ENCODE measurements at places on chromosomes 2 and 18.

DNA sequence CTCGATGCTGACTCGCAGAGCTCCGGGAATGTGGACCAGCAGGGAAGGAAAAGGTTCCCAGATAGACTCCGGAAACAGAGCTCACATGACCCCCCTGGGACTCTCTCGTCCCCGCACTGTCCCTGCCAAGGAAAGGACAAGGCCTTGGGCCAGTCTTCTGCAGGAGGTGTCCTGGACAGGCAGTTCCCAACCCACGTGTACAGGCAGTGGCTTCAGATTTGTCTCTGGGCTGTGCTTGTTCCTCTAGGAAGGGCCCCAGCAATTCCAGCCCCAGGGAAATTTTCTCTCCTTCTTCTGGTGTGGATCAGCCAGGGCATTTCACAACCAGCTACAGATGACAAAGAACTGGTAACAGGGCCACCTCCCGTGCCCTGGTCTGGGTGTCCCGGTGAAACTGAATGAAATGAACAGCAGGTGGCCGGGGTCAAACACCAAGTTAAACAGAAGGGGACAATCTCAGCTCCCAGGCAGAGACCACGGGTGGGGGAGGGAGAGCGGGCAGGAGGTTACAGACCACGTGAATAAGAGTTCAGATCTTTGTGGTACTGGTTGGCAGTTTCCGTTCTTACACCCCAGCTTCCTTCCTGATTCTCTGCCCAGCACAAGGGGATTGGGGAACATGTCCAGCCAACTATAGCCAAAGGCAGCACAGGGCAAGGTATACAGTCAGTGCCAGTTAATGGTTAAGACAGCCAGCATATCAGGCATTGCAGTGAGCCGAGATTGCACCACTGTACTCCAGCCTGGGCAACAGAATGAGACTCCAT lies 52.2 kb upstream of the CAB39 start:
- peak; percentile 60 for DNase-seq

DNA sequence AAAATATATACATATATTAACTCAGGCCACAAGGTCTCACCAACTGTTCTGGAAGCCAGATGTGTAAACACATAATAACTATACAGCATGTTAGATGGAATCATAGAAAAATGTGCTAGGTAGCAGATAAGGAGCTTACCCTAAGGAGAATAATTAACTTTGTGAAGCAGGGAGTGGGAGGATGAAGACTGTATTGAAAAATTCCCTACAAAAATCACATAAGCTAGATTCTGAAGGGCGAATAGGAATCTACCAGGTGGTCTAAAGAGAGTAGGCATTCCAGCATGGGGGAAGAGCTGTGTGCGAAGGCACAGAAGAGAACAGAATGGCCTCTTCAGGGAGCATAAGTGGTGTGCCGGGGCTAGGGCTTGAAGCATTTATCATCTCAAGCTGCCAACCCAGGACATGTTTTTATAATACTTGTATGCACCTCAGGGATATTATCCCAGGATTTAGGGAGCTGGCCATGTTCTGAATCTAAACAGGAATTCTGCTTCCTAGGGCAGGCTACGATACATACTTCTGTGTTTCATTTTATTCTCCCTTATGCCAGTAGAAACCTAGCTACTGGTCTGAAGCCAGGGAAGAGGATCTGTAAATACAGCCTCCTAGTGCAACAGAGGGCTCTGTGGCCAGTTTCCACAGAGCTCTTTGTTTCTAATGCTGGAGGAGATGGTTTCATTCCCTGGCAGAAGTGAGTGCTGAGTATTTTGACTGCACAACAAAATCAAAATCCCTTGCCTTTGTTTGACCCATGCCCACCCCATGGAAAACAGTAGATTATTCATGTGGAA lies 56.7 kb downstream of the NEMP2 start:
- no peak for DNase-seq

DNA sequence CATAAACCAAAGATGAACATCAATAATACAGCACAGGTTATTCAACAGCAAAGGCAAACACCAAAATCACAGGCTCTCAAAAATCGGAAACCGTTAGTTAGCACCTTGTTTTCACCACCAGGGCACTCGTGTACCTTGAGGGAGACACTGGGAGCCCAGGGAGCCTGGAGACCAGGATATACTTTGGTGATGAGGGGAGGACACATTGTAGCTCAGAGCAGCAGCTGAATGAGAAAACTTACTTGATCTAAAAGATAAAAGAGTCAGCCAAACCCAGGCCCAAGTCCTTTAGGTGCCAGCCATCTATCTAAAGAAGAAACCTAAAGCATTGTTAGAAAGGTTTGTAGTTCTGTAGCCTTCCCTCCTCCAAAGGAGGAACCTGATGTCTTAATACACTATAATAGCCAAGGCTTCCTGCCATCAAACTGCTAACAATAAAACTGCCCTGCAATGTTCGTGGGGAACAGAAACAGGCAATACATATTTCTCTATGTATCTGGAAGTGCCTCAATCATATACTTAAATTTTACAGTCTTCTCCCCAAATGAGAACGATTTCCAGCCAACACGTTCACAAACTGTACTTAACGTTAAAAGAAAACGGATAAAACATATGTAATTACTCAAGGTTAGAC lies 19.3 kb downstream of the BCL11A start:
- DNase-seq: no peak

- no peak for DNase-seq
These were observed 101.2 kb downstream of the ZNF236 start for GRCh38 chr18:76923485-76924085.

DNA sequence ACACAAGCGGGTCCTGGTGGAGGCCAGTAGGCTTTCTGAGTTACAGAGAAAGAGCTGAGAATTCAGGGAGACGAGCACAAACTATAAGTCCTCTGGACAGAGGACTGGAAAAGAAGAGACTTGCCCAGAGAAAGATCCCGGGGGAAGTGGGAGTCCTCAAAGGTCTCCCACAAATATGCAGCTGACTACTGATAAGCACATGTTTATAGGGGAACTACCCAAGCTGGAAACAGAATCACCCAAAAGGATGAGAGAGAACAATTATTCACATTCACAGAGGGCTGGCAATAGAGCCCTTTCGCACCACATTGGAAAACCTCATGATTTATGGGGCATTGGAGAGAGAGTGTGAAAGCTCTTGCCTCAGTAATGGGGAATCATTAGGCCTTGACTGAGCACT lies 337.6 kb downstream of the IRS1 start:
- no peak for DNase-seq

DNA sequence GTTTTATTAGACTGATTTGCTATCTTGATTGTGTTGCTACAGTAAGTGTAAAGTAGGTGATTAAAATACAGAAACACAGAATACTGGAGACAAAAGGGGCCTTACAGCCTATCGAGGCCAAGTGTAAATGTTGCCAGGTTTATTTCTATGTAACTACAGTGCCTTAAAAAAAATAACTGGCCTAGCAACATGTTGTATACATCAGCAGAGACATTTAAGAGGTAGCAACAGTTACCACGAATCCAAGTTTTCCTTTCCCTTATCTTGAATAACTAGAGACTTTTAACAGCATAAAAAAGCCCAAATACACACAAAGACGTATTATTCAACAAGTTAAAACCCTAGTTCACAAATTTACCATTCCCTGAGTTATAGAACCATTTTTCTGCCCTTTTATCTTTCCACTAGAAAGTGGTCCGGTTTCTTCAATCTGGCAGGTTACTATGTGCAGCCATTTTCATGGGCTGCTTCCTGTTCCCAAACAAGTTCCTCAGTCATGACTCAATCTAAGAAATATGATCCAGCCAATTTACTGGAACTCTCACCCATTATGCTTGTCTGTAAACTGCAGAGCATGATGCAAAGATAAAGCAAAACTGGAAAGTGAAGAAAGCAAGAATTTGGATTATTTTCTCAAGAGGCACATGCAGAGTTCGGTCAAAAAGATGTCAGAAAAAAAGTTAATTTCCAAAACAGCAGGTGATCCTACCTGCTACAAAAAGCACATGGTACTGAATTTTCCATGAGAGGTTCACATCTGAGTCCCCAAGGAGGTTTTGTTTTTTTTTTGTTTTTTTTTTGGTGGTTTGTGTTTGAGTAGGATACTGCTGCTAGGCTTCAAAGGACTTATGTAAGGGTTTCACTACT lies 22.2 kb downstream of the NFE2L2 start:
- no peak for DNase-seq

DNA sequence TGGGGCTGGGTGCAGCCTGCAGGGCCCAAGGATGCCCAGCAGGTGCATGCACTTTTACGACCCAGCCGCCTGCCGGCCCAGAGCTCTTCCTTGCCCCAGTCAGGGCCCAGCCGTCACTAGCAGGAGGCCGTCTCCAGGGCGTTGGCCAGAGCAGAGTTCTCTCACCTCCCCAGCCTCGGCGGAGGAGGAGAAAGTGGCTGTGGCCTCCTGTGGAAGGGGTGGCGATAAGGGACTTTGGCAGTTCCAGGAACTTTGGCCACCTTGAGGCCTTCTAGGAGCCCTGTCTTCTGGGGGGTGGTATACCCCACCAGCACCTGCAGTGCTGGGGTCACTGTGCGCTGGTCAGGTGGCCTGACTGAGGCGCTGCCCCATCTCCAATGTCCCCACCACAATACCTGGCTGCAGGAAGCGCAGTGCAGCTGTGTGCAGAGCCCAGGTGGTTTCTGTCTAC lies 22.0 kb downstream of the NPPC start:
- DNase-seq: no peak

DNA sequence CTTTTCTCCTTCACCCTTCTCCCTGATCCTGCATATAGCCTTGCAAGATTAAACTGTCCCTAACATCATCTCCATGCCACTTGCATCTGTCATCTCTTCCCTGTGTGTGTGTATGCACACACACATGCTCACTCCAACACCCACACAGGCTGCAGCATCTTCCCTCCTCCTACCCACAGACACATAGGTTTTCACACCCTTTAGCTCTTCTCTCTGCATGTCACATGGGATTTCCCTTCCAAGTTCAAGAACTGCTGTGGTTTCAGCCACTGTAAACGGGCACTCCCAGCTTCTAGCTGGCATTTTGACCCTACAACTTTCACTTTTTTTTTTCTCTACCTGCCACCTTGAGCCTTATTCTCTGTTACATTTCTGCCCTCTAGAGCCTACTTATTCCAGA lies 6.4 kb downstream of the CELF4 start:
- no peak for DNase-seq

GRCh38 chr2:121836611-121837010 lies 81.2 kb downstream of the TSN start:
- no peak for DNase-seq

DNA sequence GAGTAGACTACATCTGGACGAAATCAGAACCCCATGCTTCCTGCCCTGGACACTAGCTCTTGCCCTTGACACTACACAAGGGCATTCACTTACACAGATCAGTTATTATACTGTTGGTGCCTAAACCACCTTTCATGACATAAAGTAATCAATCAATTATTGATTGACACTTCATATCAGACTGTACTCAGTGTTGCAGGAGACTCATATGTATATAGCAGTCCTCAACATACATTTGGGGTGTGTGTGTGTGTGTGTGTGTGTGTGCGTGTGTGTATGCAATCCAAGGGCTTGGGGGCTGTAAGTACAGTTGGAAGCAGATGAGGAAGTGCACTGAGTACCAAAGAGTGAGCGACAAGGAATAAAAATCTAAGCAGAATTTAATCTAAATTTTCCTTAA lies 5.1 kb downstream of the CDH2 start:
- no peak for DNase-seq

- no peak for DNase-seq
These were observed 15.7 kb upstream of the CNNM3 start for GRCh38 chr2:96800061-96801004.

DNA sequence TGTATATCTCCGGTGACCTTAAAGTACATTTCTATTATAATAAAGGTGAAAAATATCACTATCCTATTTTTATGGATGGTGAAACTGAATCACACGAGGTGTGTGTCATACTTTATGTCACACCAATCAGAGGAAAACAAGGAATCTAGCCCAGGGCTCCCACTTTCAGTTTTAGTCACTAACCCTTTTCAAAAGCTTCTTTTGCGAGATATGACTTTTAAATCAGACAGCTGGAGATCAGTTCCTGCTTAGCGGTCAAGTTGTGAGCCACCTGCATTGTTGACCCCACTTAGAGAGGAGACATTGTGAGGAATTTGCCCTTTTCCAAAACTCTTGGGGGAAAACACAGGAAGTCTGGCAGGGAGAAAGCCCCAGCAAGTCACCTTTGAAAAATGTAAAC lies 70.5 kb downstream of the CPS1 start:
- no peak for DNase-seq

GRCh38 chr18:35159782-35160181 lies 81.1 kb upstream of the ZNF397 start:
- DNase-seq: no peak

DNA sequence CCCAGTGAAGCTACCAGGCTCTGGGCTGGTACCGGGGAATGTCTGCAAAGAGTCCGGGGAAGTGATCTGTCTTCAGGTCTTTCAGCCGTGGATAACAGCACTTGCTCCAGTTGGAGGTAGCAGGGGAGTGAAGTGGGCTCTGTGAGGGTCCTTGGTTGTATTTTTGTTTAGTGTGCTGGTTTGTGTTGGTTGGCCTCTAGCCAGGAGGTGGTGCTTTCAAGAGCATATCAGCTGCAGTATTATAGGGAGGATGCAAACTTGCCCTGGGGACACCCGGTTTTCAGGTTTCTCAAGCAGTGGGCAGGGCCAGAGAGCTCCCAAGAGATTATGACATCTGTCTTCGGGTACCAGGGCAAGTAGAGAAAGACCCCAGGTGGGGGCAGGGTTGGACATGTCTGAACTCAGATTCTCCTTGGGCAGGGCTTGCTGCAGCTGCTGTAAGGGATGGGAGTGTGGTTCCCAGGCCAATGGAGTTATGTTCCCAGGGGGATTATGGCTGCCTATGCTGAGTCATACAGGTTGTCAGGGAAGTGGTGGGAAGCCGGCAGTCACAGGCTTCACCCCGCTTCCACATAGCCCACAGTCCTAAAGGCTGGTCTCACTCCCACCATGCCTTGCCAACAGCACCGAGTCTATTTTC lies 34.4 kb downstream of the ACAA2 start:
- no peak for DNase-seq

GRCh38 chr2:238502088-238502810 lies 75.5 kb downstream of the ASB1 start:
- no peak for DNase-seq

DNA sequence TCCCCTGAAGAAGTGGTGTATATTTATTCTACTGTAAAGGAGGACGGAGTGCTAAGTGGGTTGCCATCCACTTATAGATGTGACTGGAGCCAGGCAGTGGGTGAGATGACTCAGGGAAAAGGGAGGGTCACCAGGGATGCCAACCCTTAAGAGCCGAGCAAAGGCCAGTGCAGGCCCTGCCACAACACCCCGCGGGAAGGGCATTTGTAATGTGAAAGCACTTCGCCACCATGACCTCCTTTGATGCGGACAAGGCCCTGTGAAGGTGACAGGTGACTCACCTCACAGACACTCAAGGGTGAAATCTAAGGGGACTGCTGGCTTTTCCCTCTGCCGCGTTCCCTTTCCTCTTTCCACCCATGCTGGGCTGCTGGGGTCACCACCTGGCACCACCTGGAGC lies 50.2 kb upstream of the MRPL33 start:
- DNase-seq: no peak

- no peak for DNase-seq
These were observed 594.6 kb downstream of the ADCYAP1 start for GRCh38 chr18:1499265-1499664.

GRCh38 chr18:77223653-77224052 lies 26.0 kb upstream of the GALR1 start:
- DNase-seq: no peak

GRCh38 chr2:68256093-68256450 lies 3.7 kb upstream of the PPP3R1 start:
- no peak for DNase-seq
